NCI-H1417 treated with DMSO at 0.1 percent for 48 hours (cell line): ENCODE measurements at places on chromosomes 5 and 9.

DNA sequence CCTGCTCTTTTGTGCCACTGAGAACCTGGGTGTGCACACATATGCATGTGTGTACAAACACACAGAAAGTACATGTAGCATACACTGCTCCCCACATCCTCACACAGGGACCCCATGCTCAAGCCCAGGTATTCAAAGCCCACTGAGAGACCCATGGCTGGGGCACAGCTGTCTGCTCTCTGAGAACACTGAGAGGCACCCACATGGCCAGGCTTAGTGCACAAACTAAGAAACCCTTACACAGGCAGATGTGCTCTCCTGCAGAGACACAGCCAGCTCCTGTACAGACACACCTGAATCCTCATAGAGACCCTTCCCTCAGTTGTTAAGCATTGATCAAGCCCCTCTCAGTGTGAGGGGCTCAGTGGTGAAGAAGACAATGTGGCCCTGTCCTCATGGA, 92.5 kb downstream of the CACNA1B start:
- no peak for DNase-seq

DNA sequence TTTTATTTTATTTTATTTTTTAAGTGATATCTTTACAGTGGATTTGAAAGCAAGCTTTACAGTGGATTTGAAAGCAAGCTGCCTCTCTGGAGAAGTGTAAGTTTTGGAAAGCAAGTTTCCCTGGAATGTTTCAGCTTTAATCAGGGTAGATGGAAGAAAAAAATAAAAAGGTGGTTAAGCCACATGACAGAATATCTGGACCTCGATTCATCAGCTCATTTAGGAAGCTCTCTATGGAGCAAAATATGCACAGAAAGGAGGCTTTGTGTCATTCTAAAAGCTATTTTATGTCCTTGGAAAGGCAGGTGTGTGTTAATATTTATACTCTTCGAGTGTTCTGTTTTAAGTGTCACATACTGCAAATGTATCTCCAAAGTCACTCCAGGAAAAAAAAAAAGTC, 409.2 kb upstream of the KLF4 start:
- DNase-seq: no peak

DNA sequence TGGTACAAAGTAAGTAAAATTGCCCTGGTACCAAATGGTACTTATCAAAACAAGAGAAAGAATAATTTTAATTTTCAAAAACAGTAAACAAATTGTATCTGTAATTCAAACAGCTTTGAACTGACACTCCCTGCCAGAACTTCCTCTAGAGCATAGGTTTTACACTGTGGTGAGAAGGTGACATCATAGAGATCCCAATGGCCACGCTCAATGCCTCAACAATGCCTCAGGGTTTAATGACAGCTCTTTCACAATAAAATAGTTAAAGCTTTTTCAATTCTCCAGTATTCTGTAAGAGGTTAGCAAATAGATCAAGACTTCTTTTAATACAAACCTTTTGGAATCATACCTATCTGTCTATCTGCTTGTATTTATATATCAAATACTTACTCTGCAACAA, 437.1 kb downstream of the PRR16 start:
- no peak for DNase-seq

GRCh38 chr5:170642776-170643436, 139.1 kb downstream of the KCNIP1 start:
- no peak for DNase-seq

DNA sequence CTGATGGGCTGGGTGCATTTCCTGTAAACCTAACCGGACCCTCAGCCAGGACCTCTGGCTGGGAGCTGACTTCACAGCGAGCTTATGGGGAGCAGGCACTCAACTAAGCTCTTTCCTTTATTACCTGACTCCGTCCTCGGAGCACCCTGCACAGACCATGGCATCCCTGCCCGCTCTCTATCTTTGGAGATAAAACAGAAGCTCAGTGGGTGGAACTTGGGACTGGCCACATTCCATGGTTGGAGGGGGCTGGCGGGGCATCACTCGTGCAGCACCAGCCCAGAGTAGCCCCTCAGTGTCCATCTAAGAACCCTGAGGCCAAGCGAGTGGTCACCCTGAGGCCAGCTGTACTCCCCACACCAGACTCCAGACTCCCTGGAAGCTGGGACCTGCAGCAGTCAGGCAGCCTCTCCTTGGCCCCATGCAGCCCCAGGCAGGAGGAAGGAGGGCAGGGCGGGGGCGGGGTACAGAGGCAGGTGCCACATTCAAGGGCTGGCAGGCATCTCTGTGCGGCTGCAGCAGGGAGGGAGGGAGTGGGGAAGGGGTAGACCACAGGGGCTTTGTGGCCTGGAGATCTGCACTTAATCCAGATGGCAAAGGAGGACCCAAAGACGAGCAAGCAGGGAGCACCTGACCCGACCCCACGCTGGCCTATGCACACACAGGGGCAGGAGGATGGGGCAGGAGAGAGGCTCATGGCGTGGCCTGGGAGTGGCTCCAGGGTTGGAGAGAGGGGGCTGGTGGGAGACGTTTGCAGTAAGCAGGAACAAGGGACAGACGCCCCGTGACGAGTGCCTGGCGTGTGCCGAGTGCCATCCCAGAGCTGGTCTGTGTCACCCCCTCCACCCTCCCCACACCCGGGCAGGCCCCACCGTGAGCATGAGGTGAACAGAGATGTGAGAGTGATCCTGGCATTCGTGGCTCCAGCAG, 26.1 kb downstream of the GLT6D1 start:
- no peak for DNase-seq

DNA sequence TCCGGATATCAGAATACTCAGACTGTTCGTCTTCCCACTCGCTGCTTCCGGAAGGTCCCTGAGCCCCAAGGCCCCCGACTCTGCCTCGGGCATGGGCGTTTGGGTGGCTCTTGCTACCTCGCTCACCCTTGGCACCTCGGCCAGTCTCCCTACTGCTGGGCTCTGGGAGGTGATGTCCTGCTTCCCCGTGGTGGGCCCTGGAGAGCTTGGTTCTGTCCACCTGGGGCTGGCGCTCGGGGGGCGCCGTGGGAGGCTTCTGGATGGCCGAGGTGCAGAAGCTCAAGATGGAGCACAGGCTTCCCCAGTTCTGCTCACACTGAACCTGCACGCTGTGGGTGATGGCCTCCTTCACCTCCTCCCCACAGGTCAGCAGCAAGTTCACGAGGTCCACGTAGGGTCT, 10.4 kb downstream of the STC2 start:
- DNase-seq: no peak

DNA sequence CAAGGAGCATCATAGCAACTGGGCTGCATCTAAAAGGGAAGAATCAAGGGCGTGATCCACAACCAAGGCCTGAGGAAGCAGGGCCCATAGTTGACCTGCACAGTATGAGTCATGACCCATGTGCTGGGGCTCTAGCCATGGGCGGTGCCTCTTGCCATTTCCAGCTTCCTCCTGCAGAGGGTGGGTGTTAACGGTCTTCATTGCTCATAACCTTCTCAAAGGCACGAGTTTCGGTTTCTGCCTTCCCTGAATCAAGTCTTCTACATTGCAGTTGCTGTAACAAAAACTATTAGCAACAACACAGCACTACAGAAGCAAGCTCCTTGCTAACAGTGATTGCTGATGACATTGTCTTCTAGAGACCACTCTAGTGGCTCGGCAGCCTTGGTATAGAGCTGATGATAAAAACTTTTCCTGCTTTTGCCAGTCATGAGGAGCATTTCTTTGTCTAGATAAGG, 66.9 kb downstream of the CTSL start:
- no peak for DNase-seq

GRCh38 chr5:75617736-75618352, 6.6 kb downstream of the ANKDD1B start:
- DNase-seq: no peak

DNA sequence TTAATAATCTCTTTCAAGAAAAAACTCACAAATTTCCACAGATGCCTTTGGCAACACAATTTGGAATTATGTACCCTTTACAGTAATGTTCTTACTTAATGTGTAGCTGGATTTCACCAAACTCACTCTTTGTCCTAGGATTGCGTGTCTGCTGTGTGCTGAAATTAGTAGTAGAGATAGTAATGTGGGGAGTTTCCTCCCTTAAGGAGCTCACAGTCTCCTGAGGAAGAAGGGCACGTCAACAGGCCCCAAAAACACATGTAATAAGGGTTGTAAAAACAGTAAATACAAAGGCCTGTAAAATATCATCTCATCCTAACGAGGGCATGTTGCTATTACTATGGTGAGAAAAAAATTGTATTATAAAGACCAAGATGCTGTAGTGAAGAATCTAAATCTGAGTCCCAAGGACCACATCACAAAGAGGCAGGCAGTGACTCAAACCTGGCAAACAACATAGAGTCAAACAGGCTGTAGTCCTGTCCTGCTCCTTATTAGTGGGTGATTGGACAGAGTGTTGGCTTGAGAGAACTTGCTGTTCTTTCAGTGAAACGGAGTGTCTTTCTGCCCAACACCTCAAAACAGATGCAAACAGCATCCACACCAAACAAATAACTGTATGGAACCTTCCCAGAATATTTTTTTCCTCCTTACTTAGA, 83.2 kb upstream of the PAPPA start:
- DNase-seq: no peak

DNA sequence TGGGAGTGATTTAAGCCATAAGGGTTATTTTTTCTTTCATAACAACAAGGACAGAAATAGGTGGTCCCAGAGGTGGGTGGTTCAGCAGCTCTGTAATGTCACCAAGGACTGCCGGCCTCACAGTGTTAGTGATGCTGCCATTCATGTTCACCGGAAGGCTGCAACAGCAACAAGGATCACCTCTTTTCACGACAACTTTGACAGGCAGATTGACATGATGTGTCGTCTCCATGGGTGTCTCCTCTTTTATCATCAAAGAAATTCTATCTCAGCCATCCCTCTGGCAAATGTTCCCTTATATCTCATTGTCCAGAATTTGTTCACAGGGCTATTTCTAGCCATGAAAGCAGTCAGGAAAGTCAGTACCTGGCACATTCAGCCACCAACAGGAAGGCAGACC, 231.5 kb downstream of the SH3GL2 start:
- no peak for DNase-seq

GRCh38 chr9:35629597-35629996, 11.4 kb upstream of the CD72 start:
- DNase-seq: no peak

GRCh38 chr9:71858812-71859211, 52.2 kb downstream of the ABHD17B start:
- no peak for DNase-seq

DNA sequence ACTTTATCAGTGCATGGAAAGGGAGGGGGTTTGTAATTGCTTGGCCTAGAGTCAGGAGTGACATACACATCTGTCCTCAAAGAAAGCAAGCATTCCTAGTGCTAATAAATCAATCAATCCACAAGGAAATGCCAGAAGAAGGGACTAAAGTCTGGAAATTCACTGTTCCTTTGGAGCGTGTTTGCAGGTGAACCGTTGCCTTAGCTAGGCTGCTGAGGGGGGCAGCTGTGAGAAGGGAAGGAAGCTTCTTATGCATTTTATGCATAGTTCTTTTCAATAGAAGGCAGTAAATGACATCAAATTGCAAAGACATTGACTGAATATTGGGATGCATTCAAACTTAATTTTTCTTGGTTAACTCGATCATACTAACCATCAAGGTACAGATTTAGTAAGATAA, 1092.5 kb upstream of the SEMA6A start:
- DNase-seq: no peak

- no peak for DNase-seq
Observed at GRCh38 chr5:103454770-103455169, 107.8 kb downstream of the NUDT12 start.

- no peak for DNase-seq
Observed at GRCh38 chr9:84374516-84374915, 34.0 kb upstream of the SLC28A3 start.

DNA sequence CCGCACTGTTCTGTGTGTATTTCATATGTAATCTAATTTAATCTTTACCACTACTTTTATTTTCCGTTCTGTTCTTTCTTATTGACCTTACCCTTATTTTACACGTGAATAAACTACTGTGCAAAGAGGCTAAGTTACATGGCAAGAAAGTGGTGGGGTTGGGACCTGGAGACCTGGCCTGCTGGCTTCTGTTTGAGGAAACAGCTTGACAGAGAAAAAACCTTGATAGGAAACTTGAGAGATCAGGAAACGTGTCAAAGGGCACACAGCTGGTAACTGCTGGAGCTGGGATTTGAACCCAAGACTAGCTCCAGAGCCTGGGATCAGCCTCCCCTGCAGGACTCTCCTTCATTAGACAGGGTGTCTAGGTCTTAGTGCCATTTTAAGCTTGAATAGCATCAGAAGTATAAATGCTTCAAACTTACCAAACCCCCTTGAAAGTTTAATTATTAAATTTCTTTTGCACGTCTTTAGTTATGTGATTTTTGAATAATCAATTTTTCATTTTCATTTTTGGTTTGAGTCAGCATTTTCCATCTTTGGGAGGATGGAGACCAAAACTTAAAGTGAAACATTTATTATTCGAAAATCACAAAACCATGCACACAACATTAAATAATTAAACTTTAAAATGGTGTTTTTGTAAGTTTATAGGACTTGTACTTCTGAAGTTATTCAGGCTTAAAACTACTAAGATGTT, 129.5 kb downstream of the RGS3 start:
- DNase-seq: no peak
